ENCODE measurements at places on chromosomes 6 and 20.

DNA sequence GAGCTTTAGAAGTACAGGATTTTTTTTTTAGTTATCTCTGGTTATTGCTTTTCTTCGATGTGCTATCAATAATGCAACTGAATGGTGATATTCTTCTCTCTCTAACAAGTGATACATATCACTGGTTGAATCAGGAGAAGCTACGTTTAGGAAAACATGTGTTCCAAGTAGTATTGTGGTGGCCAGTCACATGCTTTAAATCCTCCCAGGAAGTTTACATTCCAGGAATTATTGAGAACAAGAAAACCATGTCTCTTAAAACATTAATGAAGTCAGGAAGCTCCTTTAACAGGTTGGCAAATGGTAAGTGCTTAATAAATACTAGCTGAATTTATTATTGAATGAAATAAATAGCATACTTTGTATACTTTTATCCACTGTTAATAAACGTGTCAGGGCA is 371.1 kb downstream of the BCKDHB start:
- DNase-seq: no peak

GRCh38 chr6:53587291-53587690 is 42.4 kb upstream of the GCLC start:
- DNase-seq: no peak

- no peak for DNase-seq
Measured at GRCh38 chr6:5553767-5554166, 292.5 kb downstream of the FARS2 start.

DNA sequence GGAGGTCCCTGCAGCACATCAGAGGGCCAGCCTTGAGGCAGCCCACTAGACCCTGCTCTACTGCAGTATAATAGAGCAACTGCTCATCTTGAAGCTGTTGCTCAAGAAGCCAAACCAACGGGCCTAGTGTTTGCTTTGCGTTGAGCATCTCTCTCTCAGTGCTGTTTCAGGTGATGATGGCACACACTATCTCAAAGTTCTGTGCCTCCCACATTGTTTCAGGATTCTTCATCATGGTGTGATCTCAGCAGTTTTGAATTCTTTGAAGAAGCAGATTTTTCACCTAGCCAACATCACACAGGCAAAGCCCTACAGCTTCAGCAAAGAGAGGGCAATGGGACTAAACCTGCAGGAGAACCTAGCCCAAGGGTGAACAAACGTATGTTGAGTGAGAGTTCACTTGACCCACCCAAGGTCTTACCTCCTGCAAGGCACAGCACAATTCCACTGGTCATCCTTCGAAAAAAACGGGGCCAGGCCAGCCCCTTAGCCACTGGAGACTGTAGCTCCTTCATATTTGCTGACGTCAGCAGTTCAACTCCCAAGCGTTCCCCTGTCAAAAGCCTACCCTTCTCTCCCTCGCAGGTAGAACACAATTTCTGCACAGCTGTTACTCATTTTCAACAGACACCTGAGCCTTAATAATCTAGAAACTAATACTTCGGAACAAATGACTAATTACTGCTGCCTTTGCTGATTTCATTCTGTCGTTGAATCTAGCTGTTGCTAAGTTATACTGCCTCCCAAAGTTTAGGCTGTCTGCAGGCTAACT is 15.8 kb downstream of the MYB start:
- DNase-seq: no peak

DNA sequence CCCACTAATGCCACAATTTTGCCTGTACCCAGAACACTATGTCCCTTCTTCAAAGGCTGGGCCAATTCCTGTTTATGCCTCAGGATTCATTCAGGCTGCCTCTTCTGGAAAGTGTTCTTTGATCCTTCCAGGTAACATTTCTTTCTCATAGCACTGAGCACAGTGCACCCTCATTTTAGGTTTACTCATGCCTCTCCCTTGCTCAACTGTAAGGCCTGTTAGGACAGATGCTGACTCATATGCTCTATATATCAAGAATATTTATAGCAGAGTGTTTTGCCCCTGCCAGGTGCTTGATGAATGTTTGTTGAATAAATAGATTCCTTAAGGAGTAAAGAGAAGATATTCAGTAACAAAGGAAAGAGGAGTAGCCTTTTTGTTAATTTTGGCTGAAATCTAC is 263.9 kb downstream of the PHF3 start:
- DNase-seq: no peak

DNA sequence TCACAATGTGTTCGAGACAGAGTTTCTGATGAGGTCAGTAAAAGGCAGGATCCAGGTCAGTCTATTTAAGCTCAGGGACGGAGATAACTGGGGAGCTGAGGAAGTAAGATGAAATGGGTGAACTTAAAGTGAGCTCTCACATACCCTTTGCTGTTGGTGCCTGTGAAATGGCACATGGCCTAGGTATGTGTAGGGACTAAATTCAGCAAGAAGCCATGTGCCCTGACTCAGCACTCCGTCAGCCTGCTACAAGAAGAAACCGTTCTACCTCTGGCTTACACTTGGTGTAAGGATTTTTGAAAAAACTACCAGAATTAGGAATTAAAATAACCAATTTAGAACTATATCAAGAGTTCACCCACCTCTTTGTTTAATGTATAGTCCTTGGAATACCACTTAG is 41.1 kb upstream of the TRDN start:
- DNase-seq: no peak

- DNase-seq: no peak
Measured at GRCh38 chr6:22436134-22436533, 133.2 kb upstream of the HDGFL1 start.

DNA sequence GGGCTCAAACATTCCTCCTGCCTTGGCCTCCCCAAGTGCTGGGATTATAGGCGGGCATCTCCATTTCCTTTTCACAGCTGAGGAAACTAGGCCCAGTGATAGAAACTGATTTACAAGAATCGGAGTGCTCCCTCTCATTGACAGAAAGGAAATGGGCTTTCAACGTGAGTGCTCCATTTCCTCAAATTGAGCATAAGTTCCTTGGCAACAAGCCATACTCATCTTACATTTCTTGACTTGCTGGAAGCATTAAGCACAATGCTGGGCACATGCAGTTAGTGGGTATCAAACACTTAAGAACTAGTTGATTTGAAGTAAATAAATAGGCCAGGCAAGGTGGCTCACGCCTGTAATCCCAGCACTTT is 54.7 kb downstream of the FGD2 start:
- no peak for DNase-seq

DNA sequence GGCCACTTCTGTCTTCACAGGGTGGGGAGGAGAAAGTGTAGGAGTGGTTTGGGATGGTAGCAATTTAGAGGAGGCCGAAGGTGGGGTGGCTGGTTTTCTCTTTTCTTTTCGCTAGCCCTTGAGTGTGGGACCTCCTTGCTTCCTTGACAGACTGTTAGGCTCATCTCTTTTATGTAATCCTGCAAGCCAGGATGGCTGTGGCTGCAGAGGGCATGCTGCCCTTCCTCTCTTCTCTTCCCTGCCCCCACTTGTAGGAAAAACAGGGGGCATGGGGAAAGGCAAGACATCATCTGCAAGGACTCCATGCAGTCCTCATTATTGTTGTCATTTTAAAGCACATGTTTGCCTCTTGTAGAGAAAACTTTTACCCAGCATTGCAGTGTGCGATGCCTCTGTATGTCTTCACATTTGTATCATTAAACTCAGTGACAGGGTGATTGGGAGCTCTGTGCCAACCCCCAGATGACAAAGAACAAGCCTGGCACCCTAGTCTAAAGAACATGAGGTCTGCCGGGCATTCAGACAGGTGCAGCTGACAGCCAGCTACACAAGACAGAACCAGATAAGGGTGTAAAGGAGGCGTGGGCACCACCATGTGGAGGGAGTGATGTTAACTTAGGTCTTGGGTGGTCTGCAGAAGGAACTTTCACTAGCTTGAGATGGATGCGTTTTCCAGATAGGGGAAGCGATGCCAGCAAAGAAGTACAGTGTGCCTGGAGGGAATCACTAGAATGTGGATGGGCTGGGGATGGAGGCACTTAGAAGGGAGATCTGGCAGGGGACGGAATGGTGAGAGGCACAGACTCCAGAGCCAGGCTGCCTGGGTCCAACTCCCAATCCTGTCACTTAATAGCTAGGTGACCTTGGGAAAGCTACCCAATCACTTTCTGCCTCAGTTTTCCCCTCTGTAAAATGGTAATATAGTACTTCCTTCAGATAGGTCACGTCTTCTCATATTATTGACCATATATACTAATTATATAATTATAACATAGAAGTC is 207.6 kb downstream of the TBC1D7 start:
- DNase-seq: no peak

- DNase-seq: no peak
Measured at GRCh38 chr6:113122060-113122459, 735.1 kb upstream of the MARCKS start.

DNA sequence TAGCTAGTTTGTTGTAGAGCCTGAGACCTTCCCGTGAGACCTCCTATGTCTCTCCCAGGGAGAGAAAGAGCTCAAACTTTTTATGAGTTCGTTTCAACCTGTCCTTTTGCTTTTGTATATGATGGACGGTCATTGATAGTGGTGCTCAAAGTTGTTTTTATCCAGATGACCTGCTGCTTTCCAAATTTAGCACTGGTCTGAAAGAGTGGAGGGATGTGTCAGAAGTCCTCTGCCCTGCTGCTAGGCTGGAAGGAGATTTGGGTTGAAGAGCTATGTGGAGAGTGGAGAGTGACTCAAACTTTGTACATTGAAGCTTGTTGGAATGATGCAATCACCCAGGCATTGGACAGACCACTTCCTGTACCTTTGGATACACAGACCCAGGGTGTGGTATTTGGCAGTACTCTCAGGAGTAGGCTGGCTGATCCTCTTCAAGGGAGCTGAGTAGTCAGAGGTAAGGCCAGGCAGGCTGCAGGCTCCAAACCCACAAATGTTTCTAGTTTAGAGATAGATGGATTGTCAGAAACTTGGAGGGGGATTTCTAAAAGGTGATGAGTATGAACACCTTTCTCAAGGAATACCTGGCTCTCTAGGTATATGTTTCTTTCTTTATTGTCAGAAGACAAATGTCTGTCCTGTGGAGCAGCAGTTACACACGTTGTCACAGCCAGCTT is 49.4 kb upstream of the RREB1 start:
- no peak for DNase-seq

DNA sequence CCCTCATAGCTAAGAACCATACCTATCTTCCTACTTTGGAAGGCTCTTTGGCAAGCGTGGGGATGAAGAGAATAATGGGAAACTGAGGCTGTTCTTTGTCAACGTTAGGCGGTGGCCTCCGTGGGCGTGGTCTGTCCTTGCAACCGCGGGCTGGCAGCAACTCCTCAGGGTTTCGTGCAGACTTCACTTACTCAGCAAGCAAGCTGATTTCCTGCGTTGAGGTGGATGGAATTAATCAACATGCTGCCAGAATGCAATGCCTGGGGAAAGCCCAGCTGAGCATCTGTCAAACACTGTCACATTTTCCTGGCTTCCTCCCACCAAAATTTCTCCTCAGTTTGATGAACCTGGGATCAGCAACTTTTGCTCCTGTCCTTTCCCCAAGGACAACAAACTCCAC is 9.2 kb upstream of the IL17F start:
- DNase-seq: no peak

GRCh38 chr20:33947709-33948295 is 45.9 kb upstream of the RALY start:
- peak; percentile 63 for DNase-seq

GRCh38 chr6:18488526-18489270 is 101.5 kb downstream of the RNF144B start:
- no peak for DNase-seq

GRCh38 chr6:27834879-27835549 is 77.2 kb downstream of the OR2B2 start:
- no peak for DNase-seq

- DNase-seq: no peak
Measured at GRCh38 chr6:105676857-105677256, 274.0 kb upstream of the PREP start.

GRCh38 chr6:72894091-72894490 is 272.2 kb downstream of the KCNQ5 start:
- DNase-seq: no peak

DNA sequence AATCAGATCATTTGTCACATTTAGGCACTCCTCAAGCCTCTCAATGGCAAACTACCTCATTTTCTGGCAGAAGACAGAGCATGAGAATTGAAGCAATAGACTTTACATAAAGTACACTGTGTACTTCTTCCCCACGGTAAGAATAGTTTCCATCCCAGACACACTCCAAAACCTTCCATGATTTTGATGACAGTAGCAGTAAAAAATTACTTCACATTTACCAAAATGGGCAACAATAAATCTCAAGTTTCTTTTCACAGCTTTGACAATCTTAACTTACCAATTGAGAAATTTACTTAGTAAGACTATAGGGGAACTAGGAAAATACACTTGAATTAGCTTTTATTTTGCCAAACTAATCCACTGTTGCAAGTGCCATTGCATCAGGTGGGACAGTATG is 353.8 kb downstream of the HAO1 start:
- no peak for DNase-seq

- DNase-seq: no peak
Measured at GRCh38 chr6:151869345-151869744, 61.9 kb downstream of the ESR1 start.

- DNase-seq: no peak
Measured at GRCh38 chr6:2433711-2434110, 188.3 kb upstream of the GMDS start.

GRCh38 chr6:795046-795685 is 102.2 kb upstream of the EXOC2 start:
- no peak for DNase-seq

GRCh38 chr6:9205645-9206044 is 770.3 kb upstream of the SLC35B3 start:
- no peak for DNase-seq

- DNase-seq: no peak
Measured at GRCh38 chr6:92589996-92590395, 829.4 kb downstream of the EPHA7 start.

GRCh38 chr6:36751091-36751490 is 53.5 kb downstream of the RAB44 start:
- DNase-seq: no peak

GRCh38 chr20:36480456-36481048 is 60.8 kb upstream of the MYL9 start:
- no peak for DNase-seq

DNA sequence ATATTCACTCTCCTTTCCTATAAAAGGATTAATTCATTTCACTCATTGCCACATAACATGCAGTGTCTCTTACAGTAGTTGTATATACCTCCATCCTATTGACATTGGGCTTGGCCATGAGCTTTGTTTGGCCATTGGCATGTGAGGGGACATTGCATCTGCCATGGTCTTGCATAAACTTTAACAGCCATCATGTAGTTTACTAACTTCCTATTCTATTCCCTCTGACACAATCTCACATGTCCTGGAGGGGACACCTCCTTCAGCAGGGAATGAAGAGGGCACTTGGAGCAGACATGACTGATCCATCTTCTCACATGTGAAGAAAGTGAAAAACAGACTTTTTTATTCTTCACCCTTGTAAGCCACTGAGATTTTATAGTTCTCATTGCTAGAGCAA is 115.5 kb upstream of the MARCKS start:
- DNase-seq: no peak
